ENCODE measurements at places on chromosomes 5 and 9.

- no peak for DNase-seq
Observed at GRCh38 chr5:14386884-14387624, 194.5 kb upstream of the OTULINL start.

GRCh38 chr5:44412286-44412685 lies 23.1 kb upstream of the FGF10 start:
- no peak for DNase-seq

GRCh38 chr5:94893412-94894135 lies 275.1 kb downstream of the SLF1 start:
- DNase-seq: no peak

GRCh38 chr5:150058480-150059126 lies 27.8 kb downstream of the CSF1R start:
- no peak for DNase-seq

GRCh38 chr9:136110082-136111061 lies 8.3 kb downstream of the TMEM250 start:
- DNase-seq: no peak

DNA sequence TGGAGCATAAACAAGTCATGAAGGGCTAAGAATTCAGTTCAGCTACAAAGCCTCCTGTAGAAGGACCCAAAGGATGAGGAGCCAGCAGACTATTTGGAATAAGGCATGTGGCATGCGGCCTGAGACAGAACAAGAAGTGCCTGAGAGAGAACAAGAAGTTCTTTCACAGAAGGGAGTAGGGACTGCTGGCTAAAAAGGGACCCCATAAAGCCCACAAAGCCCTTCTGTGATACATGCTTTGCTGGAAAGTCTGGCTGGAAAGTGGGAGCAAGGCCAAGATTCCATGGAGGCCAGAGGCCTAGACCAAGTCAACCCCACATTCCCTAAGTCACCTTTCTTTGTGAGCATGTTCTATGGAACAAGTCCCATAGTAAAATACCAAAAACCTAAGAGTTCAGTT lies 35.9 kb upstream of the UBAP2 start:
- no peak for DNase-seq

GRCh38 chr9:117656002-117656401 lies 48.2 kb upstream of the TLR4 start:
- no peak for DNase-seq

GRCh38 chr5:174145821-174146220 lies 100.3 kb downstream of the NSG2 start:
- no peak for DNase-seq

GRCh38 chr5:69374911-69375446 lies 5.4 kb downstream of the RAD17 start:
- DNase-seq: no peak

- DNase-seq: no peak
Observed at GRCh38 chr9:95053611-95054570, 263.6 kb downstream of the FANCC start.

GRCh38 chr5:77302247-77302646 lies 91.8 kb downstream of the PDE8B start:
- no peak for DNase-seq

GRCh38 chr5:41840251-41840650 lies 30.0 kb downstream of the OXCT1 start:
- no peak for DNase-seq

DNA sequence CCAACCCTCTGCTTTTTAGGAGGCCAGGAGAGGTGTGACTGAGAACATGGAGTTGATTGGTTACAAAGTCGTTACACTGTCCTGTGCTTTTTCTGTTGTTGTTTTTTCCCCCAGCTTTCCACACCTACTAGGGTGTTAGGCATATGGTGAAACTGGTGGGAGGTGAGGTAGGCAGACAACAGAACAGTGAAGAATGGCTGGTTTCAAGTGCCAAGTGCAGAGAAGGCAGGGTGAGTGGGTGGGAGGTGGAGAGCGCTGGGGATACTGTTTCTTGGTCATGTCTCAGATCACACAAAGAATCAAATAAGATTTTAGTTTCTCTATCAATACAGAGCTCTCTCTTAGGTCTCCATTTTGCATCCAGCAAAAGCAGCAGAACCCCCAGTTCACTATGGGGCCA lies 2.2 kb upstream of the SPTAN1 start:
- no peak for DNase-seq

DNA sequence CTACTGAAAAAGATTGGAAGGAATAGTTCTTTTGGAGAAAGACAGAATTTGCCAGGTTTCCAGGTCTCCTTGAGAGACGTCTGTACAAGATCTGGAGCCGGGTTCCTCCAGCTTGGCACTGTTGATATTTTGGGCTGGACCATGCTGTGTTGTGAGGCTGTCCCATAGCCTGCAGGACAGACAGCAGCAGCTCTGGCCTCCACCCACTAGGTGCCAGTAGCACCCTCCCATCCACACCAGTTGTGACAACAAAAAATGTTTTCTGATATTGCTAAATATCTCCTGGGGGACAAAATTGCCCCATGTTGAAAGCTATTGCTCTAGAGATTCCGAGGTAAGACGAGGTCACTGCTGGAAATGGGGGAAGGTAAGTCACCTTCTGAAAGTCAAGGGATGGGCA lies 287.7 kb upstream of the DAP start:
- no peak for DNase-seq

DNA sequence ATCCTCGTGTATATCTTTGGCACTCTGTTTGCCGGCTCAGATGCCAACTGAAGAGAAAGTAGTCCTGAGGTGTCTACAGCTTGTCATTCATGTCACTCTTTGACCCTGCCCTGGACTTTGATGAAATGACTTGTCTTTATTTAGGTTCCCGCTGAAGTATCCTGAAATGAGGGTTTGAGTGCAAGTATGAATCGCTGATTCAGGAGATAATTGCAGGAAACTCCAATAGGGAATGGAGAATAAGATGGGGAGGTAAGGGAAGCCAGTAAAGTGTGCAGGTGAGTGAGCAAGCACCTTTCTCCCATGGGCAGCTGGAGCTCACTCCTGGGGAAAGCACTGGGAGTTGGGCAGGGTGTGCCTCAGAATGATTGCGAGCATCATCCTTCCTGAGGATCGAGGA lies 50.3 kb upstream of the ZFR start:
- no peak for DNase-seq

DNA sequence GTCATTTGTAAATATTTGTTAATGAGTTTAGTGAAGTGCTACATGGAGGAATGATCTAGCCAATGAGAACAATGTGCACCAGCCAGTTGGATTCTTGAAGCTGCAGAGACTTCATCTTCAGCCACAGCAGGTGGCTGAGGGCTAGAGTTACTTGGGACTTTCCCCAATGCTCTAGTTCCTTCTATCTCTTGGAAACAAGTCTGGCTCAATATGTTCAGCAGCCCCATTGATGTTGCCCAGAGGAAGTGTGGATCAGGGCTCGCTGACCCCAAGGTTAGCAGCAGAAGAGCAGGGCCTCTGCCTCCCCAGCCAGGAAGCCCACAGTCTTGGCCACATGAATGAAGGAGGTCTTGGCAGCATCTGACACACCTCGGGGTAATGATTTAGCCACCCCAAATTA lies 117.5 kb downstream of the SLC1A3 start:
- no peak for DNase-seq

DNA sequence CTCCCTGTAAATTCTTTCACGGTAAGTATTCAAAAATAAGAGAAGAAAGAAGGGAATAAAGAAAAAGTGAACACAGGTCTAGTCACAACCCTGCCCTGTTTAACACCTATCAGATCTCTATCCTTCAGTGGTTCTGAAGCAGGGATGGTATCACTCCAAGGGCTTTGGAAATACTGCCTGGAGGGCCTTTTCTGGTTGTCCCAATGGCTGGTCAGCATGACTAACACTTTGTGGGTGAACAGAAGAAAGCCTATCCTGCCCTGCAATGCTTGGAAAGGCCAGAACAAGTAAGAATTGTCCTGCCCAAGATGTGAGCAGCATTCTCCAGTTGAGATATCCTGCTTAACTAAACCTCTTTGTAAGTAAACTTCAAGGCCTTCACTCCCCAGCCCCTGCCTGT lies 124.9 kb downstream of the TMEM167A start:
- DNase-seq: no peak

DNA sequence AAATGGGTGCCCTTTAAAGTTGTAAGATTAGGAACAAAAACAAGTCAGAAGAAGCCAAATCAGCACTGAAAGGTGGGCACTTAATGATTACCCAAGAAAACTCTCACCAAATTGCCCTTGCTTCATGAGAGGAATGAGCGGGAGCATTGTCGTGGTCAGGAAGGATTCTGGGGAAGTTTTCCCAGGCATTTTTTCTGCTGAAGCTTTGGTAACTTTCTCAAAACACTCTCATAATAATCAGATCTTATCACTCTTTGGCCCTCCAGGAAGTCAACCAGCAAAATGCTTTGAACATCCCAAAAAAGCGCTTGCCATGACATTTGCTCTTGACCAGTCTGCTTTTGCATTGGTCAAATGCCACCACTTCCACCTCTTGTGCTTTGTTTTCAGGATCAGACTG lies 10.4 kb upstream of the PCDHGC3 start:
- DNase-seq: no peak

DNA sequence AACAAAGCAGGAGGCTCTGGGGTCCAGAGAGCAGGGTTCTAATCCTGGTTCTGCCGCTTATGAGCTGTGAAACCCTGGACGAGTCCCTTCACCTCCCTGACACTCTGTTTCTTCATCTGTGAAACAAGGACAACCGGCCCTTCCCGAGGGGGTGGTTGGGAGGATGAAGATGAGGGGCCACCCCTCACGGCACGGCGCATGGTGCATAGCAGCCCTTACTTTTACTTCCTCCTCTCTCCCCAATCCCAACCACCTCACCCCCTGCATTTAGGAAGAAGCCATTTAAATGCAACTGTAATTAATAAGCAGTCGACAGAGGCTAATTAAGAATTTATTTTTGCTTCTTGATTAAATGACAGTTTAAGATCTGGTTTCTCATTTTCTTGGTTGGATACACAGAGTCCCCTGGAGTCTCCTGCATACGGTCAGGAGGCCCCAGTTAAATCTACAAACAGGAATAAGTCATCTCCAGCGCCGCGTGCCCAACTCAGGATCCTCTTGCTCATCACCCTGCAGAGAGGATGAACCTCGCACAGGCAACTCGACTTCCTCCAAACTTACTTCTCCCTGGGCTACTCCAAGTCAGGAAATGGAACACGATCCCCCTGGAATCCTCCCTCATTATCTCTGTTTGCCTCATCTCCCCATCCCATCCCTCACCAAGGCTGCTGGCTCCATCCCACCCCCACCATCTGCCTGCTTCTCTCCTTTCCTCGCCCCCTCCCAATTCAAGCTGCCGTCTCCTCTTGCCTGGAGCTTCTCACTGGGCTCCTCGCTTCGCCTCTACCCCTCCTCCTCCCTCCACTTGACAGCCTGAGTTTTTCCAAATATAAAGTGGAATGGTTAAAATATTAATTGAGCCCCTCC lies 95.9 kb downstream of the HRH2 start:
- DNase-seq: peak; percentile 67

- DNase-seq: no peak
Observed at GRCh38 chr9:131673068-131673467, 66.8 kb downstream of the RAPGEF1 start.

- peak; percentile 68 for DNase-seq
Observed at GRCh38 chr9:22307013-22307711, 139.5 kb upstream of the DMRTA1 start.

DNA sequence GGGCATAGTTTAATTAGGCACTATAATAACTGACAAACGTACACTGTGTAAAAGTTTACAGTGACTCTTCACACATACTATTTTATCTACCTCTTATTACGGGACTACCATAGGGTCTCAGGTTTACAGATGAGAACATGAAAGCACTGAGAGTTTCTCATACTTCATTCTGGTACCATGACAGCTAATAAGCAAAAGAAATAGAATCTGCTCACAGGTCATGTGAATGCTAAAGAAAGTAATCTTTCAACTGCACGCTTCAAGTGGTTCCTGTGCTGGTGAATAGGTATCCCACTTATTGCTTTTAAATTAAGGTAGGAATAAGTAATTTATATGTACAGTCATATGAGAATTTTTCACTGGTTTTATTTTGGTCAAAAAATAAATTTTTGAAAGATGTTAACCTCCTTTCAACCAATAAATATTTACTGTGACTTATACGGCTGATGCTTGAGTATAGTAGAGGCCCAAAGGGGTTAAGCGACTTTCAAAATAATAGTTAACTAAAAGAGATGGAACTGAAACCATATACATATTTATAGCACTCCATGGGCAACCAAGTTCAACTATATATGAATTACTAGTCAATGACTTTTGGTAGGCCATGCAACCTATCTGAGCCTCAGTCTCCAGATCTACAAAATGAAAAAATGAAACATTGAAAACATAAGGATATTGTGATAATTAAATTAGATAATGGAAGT lies 8.1 kb downstream of the CDKN2A start:
- DNase-seq: no peak

GRCh38 chr5:9653811-9654210 lies 23.7 kb upstream of the TAS2R1 start:
- DNase-seq: no peak

DNA sequence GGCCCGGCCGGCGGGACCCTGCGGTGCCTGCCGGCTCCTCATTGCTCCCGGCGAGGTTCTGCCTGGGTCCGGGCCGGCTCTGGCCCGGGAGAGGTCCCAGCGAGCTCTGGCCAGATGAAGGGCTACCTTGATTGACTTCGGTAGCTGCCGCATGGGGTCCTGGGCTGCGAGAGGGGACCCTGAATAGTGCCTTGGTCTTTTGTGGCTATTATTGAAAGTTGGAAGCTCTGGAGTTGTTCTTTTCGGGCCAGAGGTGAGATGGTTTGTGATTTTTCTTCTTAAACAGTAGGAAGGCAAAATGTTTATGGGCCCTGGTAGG lies 635 bp downstream of the NAA35 start:
- no peak for DNase-seq

DNA sequence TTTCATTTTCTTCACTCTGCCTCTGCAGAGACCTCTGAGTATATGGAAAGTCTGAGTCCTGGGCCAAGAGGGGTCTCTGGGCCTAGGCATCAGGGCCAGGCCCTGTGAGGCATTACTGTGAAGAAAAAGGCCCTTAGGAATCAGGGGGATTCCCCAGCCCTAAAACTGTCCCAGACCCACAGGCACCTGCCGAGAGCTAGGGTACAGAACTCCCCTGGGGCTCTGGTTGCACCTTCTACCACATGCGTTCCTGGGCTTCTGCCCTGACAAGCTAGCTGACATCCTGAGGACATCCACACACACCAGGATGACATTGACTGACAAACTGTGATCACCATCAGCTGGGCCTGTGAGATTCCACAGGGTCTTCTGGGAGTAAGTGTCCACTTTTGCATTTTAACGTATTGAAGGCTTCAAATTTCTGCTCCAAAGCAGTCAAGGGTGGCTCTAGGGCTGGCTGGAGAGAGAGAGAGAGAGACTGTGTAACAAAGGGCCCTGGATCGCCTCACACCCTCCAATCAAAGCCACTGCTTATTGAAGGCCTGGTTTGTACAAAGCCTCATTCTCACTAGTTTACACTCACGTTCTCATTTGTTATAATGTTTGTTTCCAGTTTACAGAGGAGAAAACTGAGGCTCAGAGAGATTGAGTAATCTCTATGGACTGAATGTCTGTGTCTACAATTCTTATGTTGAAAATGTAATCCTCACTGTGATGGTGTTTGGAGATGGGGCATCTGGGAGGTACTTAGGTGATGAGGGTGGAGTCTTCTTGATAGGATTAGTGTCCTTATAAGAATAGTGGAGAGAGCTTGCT lies 45.1 kb downstream of the TGFBI start:
- no peak for DNase-seq

- no peak for DNase-seq
Observed at GRCh38 chr9:84154320-84154719, 173.7 kb downstream of the RMI1 start.
